ENCODE measurements at places on chromosomes 7 and 10. TPM values are rescaled to one million over a fixed set of nuclear protein-coding genes. Genes with fewer than 3 reads are reported as not detected.

- peak; percentile 78 for DNase-seq
These were observed 10.7 kb downstream of the KMT2E start for GRCh38 chr7:105024734-105025133.

DNA sequence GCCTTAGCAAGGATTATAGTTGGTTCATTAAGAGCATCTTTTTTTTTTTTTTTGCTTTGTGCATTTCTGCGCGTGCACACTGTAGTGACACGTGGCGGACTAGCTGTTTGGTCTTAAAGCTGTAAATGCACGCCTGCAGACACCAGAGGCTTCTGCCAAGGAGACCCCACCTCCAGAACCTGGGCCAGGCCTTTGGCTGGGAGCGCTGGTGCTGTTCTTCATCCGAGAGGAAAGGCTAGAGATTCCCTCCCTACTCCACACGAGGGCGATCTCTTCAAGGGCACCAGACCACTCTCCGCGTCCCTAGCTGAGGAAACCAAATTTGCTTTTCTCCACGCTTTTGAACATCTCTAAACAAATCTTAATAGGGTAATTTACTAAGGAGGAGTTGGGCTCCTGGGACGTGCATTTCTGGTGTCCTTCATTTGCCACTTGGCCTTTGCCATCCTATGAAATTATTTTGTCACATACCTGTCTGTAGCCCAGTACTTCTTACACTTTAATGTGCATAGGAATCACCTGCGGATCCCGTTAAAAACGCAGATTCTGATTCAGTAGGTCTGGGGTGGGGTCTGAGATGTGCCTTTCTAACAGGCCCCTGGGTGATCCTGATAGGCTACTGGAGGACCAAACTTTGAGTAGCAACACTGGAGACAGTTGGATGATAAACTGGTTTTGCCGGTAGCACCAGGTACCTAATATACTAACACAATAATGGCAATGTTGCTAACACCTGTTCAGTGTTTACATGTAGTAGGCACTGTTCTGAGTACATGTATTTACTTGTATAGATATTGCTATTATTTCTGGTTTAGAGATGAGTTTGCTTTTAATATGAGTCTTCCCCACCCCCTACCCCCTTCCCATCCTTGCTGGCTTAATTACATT, 1.3 kb upstream of the SLC26A5 start:
- peak; percentile 9 for DNase-seq

DNA sequence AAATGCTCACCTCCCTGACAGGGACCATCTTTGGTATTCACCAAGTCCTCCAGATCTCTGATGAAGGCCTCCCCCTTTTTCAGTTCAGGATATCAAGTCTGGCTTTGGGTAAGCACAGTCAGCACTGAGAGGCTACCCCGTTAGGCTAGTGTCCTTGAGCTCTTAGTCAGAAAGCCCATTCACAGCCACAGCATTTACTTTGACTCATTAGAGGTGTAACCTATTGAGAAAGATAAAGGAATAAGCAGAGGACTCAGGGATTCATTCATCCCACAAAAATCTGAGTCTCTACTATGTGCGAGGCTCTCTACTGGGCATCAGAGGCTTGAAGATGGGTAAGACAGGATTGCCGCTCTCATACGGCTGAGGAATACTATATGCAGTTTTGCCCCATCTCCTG, 14.0 kb upstream of the RAMP3 start:
- DNase-seq = peak; percentile 51

EIF4H gene
- 361 TPM for total RNA-seq

GRCh38 chr10:101818872-101819633, 809 bp upstream of the OGA start:
- no peak for DNase-seq

GRCh38 chr10:93515071-93516005, 18.9 kb downstream of the CEP55 start:
- DNase-seq = peak; percentile 22

CLEC2L gene
- not detected for total RNA-seq

DNA sequence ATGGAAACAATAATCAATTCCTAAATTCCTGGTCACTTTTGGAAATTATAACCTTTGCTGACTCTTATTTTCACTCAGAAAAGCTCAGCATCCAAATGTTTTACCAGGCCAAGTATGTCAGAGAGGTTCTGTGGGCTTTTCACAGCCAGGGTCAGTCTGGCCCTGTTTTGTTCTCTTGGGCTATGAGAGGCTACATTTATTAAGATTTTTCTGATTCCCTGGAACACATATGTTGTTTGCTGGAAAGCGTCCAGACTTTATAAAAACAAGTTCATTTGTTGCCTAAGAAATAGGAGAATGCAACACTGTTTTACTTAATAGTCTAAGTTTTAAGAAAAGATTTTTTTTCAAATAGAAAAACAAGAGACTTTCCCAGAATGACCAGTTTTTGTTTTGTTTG, 238.4 kb upstream of the PLXDC2 start:
- no peak for DNase-seq

TM9SF3 gene
- 200 TPM for total RNA-seq

GPR26 gene
- 0.09 TPM for total RNA-seq

GRCh38 chr10:10665750-10666149, 351.9 kb upstream of the CELF2 start:
- no peak for DNase-seq

ANXA8 gene
- 0.55 TPM for total RNA-seq

DNA sequence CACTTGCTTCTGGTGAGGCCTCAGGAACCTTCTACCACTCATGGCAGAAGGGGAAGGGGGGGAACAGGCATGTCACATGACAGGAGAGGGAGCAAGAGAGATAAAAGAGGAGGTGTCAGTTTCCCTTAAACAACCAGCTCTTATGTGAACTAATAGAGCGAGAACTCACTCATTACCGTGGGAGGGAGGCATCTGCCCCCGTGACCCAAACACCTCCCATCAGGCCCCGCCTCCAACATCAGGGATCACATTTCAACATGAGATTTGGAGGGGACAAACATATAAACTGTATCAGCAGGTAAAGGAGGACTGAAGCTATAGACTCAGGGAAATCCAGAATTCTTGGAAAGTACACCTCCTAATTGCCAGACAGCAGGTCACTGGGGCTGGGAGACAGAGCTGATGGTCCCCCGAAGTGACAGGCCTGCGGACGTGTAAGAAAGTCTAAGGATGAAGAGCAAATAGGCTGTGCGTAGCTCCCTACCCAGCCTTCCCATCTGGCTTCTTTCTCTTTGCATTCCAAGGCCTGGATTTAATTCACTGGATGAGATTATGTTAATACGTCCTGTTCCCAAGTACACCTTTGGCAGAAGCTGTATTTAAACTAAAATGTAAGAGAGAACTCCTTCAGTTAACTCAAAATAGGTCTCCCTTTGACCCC, 186.7 kb upstream of the LYZL2 start:
- no peak for DNase-seq

- no peak for DNase-seq
These were observed 144.6 kb upstream of the TMEM106B start for GRCh38 chr7:12066521-12066920.

GHRHR gene
- not detected for total RNA-seq

DNA sequence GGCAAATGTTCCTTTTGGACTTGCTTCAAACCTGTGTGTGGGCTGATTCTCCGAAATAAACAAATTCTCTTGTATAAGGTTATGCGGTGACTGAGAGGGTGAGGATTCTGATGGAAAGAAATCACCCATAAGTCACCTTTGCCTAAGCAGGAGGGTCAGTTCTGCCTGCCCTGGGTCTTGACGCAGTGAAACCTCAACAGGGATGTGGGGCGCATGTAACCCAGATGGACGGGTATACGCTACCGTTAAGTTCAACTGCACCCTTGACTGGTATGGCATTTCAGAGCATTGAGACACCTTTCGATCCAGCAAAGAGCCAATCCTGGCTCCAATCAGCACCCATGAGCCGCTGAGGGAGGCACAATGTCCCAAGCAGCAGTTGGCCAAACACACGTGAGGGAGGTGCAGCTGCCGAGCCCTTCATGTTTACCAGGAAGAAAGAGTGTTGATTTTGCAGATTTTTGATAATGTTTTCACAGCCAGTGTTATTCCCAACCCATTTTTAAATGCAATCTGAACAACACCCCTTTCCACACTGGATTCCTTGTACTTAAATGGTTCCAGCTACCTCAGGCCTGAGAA, 48.1 kb downstream of the SORBS1 start:
- no peak for DNase-seq

SPDYE3 gene
- total RNA-seq = not detected

DNA sequence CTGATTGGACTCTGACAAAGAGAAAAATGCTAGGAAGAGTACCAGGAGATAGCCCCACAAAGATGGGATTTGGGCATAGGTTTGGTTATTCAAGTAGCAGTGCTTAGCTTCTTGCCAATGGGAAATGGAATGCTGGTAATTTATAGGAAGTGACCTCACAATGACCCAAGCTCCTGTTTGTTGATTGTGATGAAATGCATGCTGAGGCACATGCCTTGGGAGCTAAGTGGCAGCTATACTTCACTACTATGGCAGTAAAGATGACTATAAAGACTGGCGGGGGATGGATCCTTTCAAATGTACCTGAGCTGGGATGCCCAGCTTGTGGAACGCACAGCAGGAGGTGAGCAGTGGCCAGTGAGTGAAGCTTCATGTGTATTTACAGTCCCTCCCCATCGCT, 153.8 kb downstream of the ZNF22 start:
- DNase-seq = no peak

CCDC71L gene
- total RNA-seq = 26.8 TPM

GRCh38 chr7:45582868-45583277, 8.7 kb downstream of the ADCY1 start:
- DNase-seq = no peak

GRCh38 chr10:30968711-30969110, 63.0 kb downstream of the ZNF438 start:
- no peak for DNase-seq

DNA sequence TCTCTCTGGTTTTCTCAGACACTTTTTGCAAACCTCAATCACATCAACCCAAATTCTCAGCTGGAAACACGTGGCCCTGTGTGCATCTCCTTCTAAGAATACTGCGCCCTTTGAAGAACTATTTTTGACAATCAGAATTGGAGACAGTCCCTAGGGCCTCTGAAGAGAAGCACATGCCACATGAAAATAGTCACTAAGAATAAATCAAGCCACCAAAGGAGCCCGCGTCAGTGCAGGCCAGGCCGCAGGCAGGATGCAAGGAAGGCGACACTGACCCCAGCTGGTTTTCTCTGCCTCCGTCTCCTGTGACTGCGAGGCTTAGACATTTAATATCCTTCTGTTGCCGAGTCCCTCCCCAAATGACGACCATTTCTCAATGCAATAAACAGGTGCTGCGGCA, 88.0 kb upstream of the ADAM12 start:
- no peak for DNase-seq

Measured in astrocyte (in vitro differentiated cells and primary cell).